Progenitor cell of endocrine pancreas (in vitro differentiated cells): ENCODE measurements at places on chromosomes 1 and 21.

GRCh38 chr21:44547656-44548331 lies 3.5 kb downstream of the KRTAP10-2 start:
- DNase-seq = peak; percentile 2

DNA sequence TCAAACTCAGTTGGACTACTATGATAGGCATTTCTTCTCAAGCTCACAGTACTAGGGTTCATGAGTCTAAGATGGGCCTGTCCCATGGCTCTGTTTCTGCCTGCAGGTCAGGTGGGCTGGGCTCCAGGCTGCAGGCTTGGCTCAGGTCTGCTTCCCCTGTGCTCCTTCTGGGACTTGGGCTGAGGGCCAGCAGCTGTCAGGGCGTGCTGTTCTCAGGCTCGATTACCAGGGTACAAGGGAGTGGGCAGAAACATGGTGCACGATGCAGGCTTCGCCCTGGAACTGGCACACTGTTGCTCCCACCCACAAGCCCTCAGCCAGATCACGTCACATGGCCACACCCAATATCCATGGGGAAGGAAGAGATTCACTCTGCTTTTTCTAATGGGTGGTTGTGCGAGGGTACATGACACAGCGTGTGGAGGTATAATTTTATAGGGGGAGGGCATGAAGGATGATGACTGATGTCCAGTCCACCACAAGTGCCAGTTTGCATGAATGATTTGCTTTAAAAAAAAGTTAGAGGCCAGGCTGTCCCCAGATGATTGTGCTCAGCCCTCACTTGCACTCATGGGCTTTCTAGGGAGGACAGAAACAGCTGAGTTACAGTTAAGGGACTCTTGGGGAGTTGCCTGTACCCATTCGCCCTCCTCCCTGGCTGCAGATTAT lies 118.0 kb downstream of the ACTL8 start:
- no peak for DNase-seq

DNA sequence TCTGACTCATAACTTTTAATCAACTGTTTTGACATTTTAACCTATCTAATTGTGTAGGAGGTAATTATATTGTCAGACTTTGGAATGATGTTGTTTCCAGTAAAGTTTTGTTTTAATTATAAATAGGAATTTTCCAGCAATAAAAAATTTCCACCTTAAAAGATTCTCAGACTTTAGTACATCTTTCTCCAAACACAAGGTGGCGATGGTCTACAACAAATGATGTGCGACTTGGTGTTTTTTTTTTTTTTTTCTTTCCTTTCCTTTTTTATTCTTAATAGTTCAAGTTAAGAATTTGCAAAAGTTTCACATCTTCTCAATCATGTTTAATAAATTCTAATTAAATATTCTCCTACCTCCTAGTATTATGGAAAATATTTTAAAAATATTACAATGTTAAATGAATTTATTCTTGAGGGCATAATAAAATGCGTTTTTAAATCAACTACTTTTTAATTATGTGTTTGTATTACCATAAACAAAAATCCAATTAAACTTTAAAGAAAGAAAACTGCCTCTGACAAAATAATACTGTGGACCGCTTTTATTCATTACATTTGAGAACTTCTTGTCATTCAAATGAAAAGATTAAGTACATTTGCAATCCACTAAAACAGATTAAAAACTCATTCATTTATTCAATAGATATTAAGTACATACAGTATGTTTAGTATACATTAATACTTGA lies 4.4 kb upstream of the ADAMTS1 start:
- no peak for DNase-seq

DNA sequence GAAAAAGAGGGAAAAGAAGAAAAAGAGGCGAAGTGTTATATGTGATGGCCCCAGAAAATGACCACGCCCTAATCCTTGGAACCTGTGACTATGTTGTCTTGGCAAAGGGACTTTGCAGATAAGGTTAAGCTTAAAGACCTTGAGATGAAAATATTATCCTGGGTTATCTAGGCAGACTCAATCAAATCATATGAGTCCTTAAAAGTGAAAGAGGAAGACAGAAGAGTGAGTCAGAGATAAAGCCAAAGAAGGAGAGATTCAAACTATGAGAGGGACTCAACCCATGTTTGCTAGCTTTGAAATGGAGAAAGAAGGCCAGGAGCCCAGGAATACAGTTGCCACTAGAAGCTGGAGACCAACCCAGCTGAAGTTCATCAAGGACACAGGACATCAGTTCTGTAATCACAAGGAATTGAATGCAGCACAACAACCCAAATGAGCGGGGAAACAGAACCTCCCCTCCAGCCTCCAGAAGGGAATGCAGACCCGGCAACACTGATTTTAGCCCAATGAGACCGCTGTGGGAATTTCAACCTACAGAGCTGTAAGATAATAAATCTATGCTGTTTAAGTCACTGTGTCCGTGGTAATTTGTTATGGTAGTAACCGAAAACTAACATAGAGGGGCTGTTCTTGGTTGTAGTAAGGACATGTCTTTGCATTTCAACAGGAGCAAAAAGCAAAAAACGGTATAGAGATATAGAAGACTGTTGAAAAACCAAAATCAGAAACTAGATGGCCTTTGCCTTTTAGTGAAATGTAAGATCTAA lies 4.2 kb upstream of the RGS8 start:
- no peak for DNase-seq

GRCh38 chr1:179530352-179530751 lies 45.4 kb downstream of the NPHS2 start:
- no peak for DNase-seq

DNA sequence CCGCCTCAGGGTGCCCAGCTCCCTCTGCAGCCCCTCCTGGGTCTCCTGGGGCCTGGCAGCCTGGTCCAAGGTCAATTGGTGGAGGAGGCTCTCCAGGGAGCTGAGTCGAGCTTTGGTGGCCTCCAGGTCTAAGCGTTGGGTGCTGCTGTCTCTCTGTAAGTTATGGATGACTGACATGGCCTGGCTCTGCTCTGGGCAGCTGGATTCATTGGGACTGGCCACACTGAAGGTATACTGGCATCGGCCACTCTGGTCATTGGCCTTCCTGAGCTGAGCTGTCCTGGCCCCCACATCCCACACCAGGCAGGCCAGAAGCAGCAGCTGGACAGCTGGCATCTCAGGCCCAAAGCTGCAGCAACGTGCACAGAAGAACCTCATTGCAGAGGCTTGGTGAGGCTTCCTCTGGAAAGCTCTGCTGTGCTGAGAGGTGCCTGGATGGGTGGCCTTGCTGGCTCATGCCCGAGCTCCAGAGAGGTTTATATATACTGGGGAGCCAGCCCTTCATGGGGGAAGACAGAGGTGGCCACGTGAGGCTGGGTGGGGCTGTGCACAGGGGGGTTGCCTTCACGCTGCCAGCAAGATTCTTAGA lies at the start of gene MYOC:
MYOC (minus strand) TSS at position 455 of the 589 bp plus-strand sequence; CDS start at position 378, 77 bp downstream.
- DNase-seq = no peak

DNA sequence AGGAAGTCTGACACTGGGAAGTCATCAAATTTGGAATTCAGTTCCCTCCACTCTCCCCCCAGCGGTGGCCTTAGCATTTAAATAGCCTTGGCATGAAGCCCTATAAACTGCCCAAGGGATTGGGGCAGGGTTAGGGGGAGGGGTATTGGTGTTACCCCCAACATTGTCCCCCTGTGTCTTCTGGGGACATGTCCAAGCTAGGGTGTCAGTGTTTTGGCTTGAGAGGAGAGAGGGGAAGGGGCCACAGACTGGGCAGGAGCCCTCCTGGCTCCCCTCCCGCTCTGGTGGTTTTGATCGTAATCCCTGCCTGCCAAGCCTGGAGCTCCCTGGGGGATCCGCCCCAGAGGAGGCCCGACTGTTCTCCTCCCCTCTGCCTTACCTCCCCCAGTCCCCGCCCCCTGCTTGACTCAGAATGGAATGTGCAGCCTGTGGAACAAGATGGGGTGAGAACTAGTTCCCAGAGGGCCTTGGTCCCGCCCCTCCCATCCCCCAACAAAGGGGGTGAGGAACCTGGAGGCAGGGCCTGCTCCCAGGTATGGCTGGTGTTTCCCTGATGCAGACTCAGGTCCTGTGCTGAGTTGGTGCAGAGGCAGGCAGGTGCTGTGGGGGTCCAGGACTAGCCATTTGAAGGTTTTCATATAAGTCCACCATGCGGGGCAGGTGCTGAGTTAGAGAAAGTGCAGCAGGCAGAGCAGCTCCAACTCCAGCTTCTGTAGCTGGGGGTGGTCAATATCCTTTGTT lies 7.4 kb downstream of the SOX13 start:
- DNase-seq = peak; percentile 83

DNA sequence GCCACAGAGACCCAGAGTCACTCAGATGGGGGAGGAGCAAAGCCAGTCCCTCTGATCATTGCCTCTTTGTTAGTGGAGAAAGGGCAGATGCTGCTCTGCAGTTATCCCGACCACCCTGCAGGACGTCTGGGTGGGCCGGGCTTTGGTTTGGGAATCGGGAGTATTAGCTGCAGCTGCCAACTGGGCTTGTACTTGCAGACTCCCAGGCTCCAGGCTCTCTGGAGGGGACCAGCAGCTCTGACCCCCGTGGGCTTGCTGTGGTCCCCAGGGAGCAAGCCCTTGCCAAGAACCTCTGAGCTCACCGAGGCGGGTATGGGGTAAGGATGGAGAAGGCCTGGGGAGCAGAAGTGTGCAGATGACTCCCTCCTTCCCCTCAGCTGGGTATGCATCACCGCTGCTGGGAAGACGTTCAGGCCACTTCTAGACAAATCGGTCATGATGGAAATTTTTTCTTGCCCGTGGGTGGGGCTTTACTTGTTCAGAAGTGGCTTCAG lies 21.6 kb downstream of the MAPKAPK2 start:
- DNase-seq = no peak

DNA sequence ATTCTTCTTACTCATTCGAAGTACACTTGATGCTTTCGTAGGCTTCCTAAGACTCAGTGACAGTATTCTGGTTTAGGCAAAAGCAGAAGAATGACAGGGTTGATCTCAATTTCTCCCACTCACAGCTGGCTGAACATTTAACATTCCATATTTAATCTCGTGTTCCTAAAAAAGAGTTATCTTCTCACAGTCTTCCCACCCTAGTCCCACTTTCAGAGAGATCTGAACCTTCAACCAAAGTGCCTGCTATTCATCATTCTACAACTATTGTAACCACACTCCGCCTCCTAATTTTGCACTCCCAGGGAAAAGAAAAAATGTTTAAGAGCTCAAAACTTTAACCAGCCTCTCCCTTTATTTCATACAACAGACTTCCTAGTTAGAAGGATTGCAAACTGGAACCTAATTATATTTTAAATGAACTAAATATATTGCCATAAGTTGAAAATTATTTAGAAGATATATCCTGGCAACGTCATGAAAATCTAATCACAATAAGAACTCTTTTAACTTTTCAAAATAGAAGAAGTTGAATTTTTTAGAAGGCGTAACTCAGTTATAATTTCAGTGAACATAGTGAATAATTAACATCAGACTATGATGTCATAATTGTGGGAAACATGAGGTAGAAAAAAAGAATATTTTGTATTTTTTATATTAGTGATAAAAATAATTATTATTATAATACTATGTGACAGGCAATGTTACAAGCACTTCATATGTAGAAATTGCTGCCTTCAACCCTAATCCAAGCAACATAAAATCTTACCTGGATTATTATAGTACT lies 540.9 kb upstream of the ADGRL2 start:
- no peak for DNase-seq

DNA sequence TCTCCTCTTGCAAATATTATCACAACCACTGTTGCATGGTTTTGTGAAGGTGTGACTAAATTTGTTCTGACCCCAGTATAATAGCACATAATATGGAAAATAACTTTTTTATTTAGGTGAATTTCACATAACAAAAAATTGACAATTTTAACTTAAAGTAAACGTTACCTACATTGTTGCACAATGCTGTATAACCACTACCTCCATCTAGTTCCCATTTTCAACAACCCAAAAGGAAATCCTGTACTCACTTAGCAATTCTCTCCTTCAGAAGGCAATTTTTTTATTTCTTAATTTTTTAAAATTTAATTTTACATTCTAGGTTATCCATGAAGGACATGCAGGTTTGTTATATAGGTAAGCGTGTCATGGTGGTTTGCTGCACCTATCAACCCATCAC lies 95.2 kb downstream of the KCNJ6 start:
- no peak for DNase-seq

DNA sequence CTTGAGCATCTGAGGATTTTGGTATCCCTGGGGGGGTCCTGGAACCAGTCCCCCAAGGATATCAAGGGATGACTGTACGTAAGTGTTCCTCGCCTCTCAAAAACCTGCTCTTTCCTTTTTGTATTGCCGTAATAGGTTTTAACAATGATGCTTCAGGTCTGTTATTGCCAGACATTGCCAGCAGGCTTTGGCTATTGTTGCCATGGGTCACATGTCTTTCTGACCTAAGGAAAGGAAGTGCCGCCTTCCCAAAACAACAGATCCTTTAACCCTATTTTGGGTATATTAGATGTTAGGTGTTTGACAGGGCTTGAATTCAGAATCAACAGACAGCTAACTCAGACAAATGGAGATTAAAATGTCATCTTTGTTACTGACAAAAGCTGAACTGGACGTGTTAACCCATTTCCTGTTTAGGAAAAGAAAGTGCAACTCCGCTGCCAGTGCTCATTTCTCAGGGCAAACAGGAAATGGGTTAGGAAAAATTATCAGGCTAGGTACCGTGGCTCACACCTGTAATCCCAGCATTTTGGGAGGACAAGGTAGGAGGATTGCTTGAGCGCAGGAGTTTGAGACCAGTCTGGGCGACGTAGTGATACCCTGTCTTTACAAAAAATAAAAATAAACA lies 12.4 kb upstream of the PRPF38B start:
- DNase-seq = no peak

DNA sequence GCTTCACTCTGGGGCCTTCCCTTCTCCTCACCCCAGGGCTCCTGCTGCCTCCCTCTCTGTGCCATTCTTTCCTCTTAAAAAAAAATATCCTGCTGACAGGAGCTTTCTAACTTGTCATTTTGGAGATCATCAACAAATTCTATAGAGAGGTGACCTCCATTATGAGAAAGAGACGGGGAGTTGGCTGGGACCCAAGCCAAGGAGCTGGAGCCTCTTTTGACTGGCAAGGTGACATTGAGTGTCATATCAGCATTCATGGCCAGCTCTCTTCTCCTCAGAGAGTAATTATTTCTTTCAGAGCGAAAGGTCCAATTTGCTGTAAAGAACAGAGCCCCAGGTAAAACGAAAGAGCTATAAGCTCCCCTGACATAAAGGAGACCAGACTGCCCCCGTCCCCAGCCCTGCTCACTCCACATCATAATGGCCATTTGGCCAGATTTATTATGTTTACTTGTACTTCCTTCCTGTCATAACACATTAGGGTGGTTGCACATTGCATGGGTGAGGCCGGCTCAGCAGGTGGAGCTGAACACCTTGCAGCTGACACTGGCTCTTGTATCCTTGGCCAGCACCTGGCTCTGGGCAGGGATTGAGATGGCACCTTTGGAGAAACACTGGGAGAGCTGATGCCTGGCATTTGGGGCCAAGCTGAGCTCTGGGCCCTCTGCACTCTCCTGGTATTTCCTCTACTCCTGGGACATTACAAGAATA lies 404.0 kb upstream of the VAMP3 start:
- no peak for DNase-seq

- no peak for DNase-seq
These were observed 6.8 kb upstream of the EPS8L3 start for GRCh38 chr1:109770331-109771095.

DNA sequence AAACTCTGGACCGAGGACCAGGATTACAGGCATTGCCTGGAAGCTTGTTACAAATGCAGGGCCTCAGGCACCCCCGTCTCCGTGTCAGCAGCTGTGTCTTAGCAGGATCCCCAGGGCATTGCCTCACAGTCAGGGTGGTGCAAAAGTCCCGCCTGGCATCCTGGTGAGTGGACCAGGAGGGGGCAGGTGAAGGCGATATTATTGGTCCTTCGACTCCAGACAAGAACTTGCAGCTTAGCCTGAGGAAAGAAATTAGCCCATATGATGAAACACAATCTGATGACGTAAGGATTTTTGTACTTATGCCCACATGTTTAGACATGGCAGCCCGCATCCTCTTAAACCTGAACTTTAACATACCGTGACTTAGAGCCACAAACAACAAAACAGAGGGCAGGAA lies 40.8 kb downstream of the RSPH1 start:
- no peak for DNase-seq
